Kidney glomerular epithelial cell (primary cell): ENCODE measurements at places on chromosomes 13 and 19.
A peak's percentile ranks its signal among the peaks of the same experiment; 100 is the strongest.

DNA sequence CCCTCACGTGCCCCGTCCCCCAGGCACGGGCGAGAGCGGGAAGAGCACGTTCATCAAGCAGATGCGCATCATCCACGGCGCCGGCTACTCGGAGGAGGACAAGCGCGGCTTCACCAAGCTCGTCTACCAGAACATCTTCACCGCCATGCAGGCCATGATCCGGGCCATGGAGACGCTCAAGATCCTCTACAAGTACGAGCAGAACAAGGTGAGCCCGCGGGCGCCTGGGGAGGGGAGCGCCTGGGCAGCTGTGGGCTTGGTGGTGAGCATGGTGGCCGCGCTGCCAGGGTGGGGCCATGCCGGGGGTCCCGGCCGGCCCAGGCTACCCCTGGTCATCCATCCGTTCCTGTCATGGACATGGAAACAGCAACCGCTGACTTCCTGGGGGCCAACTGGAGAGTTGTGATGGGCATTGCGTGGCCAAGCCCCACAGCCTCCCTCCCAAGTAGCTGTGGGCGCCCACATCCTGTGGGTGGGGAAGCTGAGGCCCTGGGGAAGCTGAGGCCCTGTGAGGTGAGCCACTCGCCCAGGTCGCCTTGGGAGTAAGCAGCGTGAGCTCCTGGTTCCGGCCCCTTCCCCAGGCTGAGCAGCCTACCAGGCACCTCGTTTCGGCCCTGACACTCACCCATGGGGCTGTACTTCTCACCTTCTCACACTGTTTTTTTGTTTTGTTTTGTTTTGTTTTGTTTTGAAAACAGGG lies 16.1 kb downstream of the GNA11 start:
- DNase-seq = no peak

DNA sequence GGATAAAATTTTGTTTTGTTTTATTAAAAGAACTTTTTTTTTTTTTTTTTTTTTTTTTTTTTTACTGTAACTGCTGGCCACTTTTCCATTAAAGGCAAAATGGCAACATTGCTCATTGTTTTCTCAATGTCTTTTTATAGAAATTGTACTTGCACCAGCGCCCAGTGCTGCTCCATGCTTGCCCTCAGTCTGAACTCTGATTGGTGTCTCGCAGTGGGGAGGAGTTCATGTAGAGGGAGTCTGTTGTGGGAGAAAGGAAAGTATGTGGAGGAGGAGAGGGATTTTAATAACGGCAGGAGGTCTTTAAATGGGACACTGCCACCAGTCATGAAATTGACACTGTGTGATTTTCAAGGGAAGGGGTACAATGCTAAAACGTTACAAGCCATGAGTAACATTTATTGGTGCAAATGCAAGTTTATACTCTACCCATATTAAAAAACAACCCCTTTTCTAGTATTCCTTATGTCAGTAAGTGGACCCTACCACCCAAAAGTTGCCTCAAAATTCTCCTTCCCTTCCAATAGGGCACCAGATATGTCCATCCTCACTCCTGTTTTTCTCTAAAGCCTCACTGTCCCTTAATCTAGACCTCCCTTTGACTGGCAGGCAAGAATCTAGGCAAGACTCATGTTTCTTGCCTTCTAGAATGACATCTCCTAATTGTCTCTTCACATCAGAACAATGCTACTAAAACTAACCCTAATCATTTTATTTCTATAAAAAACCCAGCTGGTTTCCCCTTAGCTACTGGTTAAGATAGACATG lies 3.2 kb downstream of the RASL11A start:
- DNase-seq = peak; percentile 74

DNA sequence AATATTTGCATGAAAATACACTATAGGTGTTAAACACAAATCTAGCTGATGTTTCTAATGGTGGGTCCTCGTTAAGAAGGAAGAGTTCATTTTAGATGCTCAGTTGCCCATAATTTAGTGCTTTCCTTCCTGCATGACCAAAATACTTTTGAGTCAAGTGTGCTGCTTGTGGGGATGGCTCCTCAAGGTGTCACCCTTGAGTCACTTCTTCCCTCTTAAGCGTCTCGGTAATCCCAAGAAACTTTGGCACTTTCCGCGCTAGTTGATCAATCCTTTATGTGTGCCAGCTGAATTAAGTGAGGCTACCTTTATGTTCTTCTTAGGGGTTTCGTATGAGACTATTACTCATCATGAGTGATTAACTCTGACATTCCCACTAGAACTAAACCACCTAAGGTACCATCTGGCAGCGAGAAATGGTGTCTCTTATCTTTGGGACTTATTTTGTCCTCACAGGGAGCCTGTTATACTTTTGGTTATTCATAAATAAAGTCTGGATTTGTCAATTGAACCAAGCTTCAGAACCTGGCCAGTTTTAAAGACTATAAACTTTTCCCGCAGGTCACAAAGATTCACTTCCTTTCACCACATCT lies 106.8 kb downstream of the NHLRC3 start:
- peak; percentile 38 for DNase-seq

DNA sequence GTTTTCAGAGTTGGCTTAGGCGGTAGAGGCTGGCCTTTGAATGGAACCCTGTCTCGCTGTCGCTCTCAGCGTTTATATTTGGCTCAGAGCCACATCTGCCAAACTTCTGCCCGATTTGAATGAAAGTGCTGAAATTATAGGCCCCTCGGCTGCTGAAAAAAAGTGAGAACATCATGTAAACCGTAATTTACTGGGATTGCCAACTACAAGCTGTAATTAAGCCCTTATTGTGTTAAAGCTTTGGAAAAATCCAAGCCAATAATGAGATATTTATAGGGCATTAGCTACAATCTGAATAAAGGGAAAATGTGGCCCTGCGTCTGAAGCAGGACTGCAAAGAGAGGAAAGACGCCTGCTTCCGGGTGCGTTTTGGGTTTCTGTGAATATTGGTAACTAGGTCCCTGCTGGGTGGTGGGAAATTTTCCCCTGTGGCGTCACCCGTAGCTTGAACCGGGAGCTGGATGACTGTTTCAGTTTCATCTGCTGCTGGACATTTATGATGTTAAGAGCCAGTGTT lies 9.9 kb downstream of the DNM2 start:
- no peak for DNase-seq

GRCh38 chr13:50708461-50708860 lies 135.0 kb downstream of the DLEU7 start:
- DNase-seq = no peak

DNA sequence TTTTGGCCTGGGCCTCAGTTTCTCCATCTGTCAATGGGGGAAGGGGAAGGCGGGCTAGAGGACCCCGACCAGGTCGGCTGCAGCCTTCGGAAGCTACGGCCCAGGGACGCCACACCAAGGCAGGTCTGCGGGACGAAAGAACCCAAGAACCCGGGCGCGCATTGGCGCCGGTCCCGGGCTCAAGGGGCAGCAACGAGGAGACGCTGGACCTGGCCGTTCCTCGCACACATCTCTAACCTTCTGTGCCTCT lies 739 bp upstream of the ILF3 start:
- DNase-seq = no peak

GRCh38 chr19:27833031-27833430 lies 1379.9 kb downstream of the UQCRFS1 start:
- DNase-seq = no peak

DNA sequence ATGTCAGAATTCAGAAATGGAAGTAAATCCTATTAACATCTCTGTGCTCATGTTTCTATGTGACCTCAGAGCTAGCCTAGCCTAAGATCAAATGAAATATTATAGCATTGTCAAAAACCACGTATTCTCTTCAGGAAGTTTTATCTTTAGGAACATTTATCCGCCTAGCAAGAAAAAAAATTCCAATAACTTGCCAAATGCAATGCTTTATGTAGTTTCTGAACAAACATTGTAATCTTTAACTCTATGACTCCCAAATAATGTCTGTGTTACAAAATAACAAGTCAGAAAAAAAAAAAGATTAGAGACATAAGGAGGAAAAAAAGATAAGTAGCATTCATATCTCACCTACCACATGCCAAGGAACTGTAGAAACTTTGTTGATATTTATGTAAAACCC lies 18.4 kb upstream of the IPO5 start:
- no peak for DNase-seq

DNA sequence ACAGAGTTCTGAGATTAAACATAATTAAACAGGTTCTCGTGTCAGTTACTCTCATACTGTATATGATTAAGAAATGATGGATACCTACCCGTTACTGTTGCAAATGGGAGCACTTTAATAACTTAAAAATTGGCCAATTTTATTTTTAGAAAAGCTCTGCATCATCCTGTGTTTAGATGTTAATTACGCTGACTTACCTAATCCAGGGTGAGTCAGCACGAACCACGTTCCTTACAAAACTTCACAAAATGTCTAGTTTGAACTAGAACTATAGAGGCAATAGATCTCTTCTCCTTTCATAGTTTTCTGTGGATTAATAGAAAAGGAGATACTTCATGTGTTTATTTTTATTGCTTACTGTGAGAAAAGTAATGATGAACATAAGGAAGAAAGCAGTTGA lies 363.9 kb downstream of the MYO16 start:
- DNase-seq = no peak

GRCh38 chr13:54989418-54989817 lies 1960.8 kb downstream of the OLFM4 start:
- no peak for DNase-seq
